ENCODE measurements at places on chromosomes 5 and 9.
A peak's percentile ranks its signal among the peaks of the same experiment; 100 is the strongest.

GRCh38 chr5:173420108-173420507 lies 91.9 kb upstream of the STC2 start:
- DNase-seq, result no peak

DNA sequence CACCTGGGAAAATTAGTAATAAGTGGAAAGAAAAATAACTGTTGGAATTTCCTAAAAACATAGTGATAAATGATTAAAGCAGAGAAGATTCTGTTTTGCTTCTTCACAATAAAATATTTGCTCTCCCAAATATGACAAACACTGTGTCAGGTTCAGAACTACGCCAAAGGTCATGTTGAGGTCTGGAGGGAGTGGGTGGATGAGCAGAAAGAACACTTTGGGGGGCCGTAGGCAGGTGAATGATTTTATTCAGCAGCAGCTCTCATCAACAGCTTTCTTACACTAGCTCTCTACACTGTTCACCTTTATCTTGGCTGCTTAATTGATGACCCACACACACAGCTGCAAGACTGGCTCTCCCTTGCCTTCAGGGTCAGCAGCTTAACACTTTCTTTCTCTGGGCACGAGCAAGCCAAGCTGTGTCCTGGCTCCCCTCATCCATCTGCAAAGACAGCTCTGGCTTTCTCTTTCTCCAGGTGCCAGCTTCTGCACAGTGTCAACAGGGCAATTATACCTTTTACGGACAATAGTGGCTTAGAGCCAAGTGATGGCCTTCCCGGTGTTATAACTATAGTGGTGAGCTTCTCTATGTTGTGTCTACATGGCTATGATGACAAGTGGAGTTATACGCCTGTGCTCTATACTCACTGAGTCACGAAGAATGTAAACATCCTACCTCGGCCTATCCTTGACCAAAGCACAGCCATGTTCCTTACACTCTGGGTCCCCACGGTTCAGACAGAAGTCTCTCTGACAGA lies 18.9 kb upstream of the GPX8 start:
- DNase-seq, result no peak

DNA sequence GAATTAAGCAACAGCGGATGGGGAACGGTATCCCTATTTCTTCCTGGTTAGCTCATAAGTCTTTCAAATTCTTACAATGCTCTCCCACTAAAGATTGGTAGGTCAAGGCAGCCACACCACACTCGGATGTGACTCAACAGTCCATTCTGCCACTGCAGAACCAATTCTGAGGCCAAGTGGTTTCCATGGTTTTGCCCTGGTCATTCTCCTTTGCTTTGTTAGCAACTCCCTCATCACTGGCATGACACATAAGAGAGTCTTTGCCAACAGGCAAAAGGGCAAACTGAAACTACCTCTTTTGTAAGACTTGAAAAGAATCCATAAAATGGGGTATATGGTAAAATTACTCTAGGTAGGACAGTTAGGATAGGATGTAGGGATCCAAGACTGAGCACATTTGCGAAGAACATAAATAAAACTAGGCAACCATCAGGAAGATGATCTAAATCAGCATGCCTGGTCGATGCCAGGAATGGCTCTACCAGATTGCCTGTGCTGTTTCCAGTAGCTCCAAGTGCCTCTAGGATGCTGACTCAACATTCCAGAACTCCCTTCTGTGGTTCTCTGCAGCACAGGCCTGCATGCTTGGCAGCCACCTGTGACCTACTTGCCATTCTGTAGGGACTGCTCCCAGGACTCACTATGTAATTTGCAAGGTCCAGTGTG lies 105.4 kb downstream of the DCP2 start:
- DNase-seq, result no peak

DNA sequence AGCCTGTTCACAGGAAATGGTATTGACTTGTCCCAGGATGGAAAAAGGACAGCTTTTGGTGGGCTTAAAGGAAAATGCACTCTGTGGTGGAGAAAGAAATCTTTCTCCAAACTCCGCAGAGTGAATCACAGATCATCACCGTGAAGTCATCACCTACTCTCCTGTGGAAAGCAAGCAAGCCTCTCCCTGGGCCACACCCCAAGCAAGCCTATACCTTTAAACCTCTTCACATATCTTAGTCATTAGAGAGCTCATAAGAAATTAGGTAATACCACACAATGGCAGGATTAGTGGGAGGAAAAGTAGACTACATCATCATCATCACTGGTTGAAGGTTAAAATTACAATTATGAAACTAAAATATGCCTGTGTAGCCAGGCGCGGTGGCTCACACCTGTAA lies 23.2 kb downstream of the TLE1 start:
- DNase-seq, result no peak

- no peak for DNase-seq
Measured at GRCh38 chr5:1882337-1883119, at the start of gene IRX4. Gene IRX4 (minus strand): TSS chr5:1882925. CDS start chr5:1882647, 278 bp downstream.

DNA sequence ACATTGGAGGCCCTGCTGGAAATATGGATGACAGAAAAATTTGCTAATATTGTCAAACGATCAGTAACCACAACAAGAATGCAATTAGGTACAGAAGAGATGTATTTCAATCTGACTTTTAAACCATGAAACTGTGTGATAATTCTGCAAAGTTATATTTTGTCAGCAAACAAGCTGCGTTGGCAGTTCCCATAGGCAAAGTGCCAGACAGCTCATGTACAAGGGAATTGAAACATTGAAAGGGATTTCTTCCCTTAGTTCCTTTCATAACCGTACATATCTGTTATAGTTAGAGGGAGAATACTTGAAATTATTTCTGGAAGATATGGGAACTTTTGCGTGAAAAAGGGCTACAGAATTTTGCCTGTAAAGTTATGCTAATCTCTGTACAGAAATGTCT lies 419.4 kb upstream of the PTGER4 start:
- no peak for DNase-seq

- DNase-seq, result no peak
Measured at GRCh38 chr9:105154723-105155191, 89.7 kb upstream of the SLC44A1 start.

GRCh38 chr5:81925009-81925408 lies 46.8 kb upstream of the ATG10 start:
- DNase-seq, result no peak

GRCh38 chr5:135174315-135175096 lies 140.5 kb upstream of the PITX1 start:
- DNase-seq, result no peak

- DNase-seq, result no peak
Measured at GRCh38 chr9:126536841-126537465, 76.8 kb upstream of the LMX1B start.

- peak; percentile 10 for DNase-seq
Measured at GRCh38 chr9:15142878-15143534, 164.0 kb downstream of the TTC39B start.

GRCh38 chr9:130854092-130854491 lies 19.0 kb downstream of the ABL1 start:
- DNase-seq, result no peak

DNA sequence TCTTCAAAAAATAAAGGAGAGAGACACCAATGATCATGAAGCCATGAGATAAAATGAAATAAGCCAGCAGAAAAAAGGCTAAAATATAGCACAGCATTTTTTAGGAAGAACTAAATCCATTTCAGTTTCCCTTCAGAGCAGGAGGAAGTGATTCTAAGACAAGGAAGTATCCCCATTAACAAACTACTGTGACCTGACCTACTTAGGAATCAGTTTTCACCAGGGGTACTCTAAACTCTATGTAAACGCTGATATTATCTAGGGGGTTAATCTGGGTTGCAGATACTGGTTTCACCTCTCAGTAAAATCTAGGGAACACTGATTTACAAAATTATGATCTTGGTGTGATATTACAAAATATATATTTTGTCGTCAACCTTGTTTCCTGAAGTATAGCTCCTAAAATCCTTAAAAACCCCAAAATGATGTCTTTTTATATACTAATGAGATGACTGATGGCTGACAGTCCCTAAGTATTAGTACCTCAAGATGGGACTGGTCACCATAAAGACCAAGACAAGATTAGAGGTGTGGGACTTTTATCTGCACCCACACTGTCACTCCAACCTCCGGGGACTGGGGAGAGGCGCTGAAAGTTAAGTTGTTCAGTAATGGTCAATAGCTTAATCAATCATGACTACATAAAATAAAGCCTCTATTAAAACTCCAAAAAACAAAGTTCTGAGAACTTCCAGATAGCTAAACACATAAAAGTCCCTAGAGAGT lies 2.9 kb upstream of the FNBP1 start:
- no peak for DNase-seq

DNA sequence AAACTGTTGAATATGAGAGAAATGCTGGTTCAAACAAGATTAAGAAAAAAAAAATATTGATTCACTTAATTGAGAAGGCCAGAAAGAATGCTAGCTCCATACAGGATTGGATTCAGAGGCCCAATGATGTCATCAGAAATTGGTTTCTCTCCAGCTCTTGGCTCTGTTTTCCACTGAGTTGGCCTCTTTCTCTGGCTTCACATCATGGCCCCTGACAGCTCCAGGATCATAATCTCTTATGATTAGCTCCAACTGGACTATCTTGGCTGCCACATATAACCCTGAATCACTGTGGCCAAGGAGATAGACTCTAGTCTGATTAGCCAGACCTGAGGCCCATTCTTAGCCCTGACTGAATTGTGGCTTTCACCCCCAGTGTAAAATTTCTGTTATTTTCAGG lies 244.7 kb upstream of the GRAMD2B start:
- no peak for DNase-seq

DNA sequence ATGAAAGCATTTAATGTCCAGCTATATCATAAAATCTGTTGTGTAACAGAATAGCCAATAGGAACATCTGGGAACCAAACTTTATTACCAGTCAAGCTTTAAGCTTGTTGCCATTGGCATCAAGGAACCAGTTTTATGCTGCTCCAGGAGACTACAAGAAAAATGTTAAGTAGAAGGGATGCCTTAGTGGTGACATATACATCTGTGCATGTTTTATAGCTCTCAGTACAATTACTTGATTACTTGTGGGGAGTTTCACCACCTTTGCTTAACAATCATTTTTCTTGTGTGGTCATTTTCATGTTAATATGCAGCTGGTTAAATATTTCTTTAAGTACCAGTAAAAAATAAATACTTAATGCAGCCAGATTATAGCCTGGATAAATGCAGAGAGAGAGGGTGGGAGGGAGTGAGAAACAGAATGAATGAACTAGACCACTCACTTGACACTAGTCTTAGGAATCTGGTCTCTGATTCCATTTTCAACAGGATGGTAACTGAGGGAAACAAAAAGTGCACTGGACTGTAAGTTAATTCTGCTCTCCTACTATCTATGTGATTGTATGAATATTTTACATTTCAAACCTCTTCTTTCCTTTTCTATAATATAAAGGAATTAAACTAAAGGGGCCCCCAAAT lies 35.7 kb upstream of the LURAP1L start:
- DNase-seq, result no peak

- DNase-seq, result no peak
Measured at GRCh38 chr9:136426787-136427186, 12.9 kb downstream of the INPP5E start.

DNA sequence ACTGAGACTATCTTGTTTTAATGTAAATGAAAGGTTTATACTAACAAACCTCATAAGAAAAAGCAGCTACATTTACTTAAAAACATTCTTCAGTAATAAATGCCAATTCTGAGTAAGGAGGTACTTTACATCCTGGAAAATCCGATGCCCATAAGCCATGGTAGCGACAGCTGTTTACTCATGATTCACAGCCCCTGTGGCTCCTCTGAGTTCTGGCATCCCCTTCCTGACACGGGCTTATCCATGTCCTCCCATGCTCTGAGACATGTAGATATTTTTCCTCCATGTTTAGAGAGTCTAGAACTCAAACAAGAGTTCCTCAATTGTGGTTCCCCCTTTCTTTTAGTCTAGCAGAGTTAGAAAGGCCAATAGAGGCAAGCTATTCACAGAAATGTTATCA lies 63.1 kb upstream of the DEPDC1B start:
- no peak for DNase-seq

DNA sequence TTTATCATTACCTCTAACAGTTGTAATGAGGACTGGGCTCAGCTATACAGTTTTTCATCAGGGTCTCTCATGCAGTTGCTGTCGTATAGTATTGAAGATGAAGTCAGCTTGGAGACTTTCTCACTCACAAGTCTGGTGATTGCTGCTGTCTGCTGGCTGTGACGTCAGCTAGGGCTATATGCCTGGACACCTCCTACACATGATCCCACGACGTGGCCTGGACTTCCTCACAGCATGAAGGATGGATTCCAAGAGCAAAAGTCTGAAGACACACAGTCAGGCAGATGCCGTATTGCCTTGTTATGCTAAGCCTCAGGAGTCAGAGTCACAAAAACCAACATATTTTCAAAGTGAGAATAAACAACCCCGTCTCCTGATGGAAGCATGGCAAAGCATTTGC lies 193.3 kb downstream of the LURAP1L start:
- no peak for DNase-seq

DNA sequence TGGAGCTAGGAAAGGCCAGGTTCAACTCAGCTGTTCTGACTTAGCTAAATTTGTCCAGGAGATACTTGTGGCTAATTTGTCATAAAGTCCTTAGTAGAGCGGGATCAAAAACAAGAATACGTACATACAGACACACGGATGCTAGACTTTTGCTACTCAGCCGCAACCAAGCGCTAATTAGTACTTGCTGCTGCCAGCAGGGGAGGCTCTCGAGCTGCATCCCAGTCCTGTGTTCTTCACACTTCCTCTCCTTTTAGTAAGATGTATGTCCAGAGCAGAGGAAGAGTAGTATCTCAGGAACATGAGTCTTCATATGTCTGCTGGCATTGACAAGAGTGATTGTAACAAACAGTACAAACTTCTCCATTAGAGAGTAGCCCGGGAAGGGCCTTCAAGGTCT lies 58.3 kb downstream of the CYFIP2 start:
- DNase-seq, result no peak

GRCh38 chr9:90180381-90180780 lies 462.2 kb downstream of the DIRAS2 start:
- no peak for DNase-seq

DNA sequence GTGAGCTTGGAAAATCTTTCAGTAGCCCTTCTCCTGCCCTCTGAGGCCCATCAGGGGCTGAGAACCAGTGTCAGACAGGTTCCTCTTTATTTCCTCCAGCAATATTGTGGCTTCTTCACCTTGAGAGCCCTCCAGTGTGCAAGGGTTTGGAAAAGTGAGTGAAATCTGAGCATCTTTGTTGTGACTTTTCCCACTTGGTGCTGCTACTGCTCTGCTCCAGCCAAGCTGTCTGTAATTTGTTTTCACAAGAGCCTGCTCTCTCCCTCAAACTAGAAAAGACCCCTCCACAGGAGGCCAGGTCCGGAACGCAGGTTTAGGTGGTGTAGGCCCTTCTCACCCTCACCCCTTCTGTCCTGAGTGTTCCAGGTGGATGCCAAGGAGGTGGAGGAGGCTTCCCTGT lies 57.4 kb upstream of the SPRY4 start:
- DNase-seq, result no peak
